Mucosa of descending colon (tissue), 3 donors: ENCODE measurements at places on chromosomes 3 and 15. TPM values are rescaled to one million over a fixed set of nuclear protein-coding genes. Genes with fewer than 3 reads are reported as not detected.

Gene SLC35G2
- 2.4 TPM for total RNA-seq

Gene OR5H2
- not detected for total RNA-seq

Gene ARNT2
- total RNA-seq = 3.2 TPM

- DNase-seq = no peak
These were observed 40.6 kb downstream of the LEO1 start for GRCh38 chr15:51931016-51931415.

DNA sequence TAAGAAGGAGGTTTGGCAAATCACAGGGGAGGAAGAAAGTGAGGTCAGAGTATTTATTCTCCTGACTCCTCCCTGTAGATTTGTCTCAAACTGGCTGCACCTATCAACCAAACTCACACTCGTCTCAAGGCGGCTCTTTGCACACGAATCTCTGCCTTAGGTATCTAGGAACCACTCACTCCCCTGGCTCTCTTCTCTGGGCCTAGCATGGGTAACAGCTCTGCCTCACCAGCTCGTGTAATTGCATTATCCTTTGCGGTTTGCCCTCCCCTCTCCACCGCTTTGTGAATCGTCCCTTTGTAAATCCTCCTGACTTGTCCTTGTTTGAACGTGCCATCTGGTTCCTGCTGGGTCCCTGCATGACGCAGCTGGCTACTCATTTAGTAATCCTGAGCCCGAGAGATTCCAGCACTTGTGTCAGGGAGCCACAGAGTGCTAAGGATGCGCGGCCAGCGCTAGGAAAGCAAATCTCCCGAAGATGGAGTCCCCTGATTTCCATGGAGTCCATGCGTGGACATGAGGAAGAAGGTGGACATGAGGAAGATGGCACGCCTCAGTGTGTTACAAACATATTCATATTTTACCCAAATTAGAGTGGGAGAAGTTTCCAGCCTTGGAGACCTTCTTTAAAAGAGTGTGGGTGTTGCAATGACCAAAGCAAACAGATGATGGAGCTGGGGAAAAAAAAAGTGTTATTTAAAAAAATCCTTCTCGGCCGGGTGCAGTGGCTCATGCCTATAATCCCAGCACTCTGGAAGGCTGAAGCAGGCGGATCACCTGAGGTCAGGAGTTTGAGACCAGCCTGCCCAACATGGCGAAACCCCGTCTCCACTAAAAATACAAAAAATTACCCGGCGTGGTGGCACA, 26.7 kb downstream of the NRROS start:
- DNase-seq = no peak

DNA sequence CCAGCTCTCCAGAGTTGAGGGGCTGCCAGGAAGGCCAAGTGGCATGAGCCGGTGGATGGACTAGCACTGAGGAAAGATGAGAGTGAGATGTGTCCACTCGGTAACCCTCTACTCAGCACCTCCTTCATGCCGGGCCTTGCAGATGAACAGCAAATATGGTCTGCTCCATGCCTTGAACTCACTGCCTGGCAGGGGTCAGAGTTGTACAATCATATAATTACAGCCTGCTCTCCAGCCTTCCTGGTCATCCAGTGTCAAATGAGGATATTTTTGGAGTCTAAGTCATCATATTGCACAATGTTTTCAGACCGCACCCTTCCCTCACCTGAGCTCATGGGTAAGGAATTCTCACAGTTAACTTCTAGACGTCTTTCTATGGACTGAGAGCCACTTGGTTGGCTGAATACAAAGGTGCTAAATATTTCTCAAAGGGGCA, 4.9 kb downstream of the MGLL start:
- peak; percentile 48 for DNase-seq

GRCh38 chr15:94970096-94970495, 738.7 kb downstream of the MCTP2 start:
- no peak for DNase-seq
